ENCODE measurements at places on chromosomes 2 and 18. TPM values are rescaled to one million over a fixed set of nuclear protein-coding genes. Genes with fewer than 3 reads are reported as not detected.

The DPYSL5 gene
- not detected for total RNA-seq

The RESP18 gene
- not detected for total RNA-seq

The C2orf49 gene
- 26.2 TPM for total RNA-seq

The CD226 gene
- 0.49 TPM for total RNA-seq

The MAP3K19 gene
- total RNA-seq, result not detected

The TMEM247 gene
- total RNA-seq, result not detected

The SP140 gene
- total RNA-seq, result 0.12 TPM

The PLEKHA3 gene
- total RNA-seq, result 6.5 TPM

The LHCGR gene
- not detected for total RNA-seq

The IL1B gene
- 57.5 TPM for total RNA-seq

The MBD2 gene
- 17.0 TPM for total RNA-seq

The CRYGD gene
- total RNA-seq, result not detected

The PRSS56 gene
- total RNA-seq, result not detected

The TMEM18 gene
- total RNA-seq, result 26.6 TPM

The SLC4A5 gene
- total RNA-seq, result 0.10 TPM

The LYG2 gene
- not detected for total RNA-seq

The ELOA2 gene
- total RNA-seq, result not detected

The ZNF2 gene
- total RNA-seq, result 7.0 TPM

The HEATR5B gene
- 13.6 TPM for total RNA-seq

The ANKRD36C gene
- total RNA-seq, result 14.3 TPM

The MAT2A gene
- 61.4 TPM for total RNA-seq

The CHST9 gene
- not detected for total RNA-seq

The TLX2 gene
- total RNA-seq, result 4.2 TPM

The REG3A gene
- not detected for total RNA-seq

The SLC38A11 gene
- not detected for total RNA-seq

The LINC00305 gene
- not detected for total RNA-seq

The MLPH gene
- total RNA-seq, result 121 TPM

The APCDD1 gene
- total RNA-seq, result 4.7 TPM

The MCEE gene
- total RNA-seq, result 20.2 TPM
